Suppressor macrophage treated with lipopolysaccharide for 1 hour (primary cell): ENCODE measurements at places on chromosomes 5 and 9.

GRCh38 chr5:39896104-39896503 is 471.3 kb upstream of the DAB2 start:
- DNase-seq: no peak

DNA sequence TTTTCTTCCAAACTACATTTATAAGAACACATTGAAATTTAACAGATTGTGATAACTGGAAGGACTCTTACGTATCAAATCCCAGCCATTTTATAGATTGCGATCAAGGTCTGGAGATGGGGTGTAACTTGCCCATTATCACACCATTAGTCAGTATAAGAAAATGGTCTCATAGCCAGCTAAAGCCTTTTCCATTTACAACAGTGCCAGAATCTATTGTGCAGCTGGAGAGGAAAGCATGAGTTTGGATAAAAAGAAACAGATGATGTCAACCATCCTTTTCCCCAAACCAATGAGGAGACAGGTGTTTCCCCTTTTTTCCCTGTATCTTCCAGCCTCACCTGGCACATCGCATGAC is 658.8 kb downstream of the ACTL7B start:
- DNase-seq: no peak

GRCh38 chr5:79183617-79184016 is 52.3 kb upstream of the JMY start:
- no peak for DNase-seq

DNA sequence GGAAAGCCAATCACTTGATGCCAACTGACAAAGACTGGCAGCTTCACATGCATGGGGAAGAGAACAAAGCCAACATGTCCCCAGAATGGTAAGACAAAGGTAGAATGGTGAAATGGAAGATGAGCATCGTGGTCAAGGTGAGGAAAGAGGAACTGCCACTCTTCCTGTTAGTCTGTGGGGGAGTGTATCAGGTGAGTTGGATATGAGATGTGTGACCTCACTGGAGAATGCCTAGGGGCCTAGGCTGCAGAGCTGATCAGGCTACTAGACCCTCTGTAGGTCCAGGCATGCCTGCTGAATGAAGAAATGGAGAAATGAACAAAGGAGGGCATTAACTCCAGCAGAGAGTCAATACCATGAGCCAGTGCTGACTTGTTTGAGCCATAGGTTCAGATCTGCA is 112.4 kb upstream of the SLC1A3 start:
- DNase-seq: no peak

- no peak for DNase-seq
Measured at GRCh38 chr5:29867155-29867554, 1326.3 kb upstream of the CDH6 start.

- no peak for DNase-seq
Measured at GRCh38 chr5:51997949-51998348, 614.7 kb downstream of the ISL1 start.

- DNase-seq: no peak
Measured at GRCh38 chr5:74424162-74424868, 216.2 kb downstream of the ENC1 start.

DNA sequence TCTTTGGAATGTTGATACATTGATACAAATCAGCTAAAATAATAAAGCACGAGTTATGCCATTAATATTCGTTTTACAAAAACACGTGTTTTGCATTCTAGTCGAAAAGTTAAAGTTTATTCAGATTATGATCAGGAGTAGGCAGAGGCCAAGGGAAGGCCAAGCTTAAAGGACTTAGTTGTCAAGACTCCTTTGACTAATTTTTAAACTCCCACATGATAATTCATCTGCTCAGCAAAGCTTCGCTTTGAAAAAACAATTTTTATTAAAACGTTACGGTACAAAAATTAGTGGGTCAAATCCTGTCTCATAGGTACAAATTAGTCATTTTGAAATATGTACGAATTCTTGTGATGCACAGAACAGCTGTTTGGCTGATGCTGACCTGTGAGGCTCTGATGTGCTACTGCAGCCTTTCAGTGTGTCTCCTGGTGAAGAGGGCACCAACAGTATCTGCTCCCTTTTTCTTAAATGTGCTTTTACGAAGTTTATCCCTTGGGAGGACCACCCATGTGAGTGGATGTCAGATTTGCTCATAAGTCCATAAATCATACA is 23.0 kb upstream of the NR3C1 start:
- no peak for DNase-seq

- DNase-seq: no peak
Measured at GRCh38 chr5:150460781-150461180, 11.2 kb upstream of the RPS14 start.

DNA sequence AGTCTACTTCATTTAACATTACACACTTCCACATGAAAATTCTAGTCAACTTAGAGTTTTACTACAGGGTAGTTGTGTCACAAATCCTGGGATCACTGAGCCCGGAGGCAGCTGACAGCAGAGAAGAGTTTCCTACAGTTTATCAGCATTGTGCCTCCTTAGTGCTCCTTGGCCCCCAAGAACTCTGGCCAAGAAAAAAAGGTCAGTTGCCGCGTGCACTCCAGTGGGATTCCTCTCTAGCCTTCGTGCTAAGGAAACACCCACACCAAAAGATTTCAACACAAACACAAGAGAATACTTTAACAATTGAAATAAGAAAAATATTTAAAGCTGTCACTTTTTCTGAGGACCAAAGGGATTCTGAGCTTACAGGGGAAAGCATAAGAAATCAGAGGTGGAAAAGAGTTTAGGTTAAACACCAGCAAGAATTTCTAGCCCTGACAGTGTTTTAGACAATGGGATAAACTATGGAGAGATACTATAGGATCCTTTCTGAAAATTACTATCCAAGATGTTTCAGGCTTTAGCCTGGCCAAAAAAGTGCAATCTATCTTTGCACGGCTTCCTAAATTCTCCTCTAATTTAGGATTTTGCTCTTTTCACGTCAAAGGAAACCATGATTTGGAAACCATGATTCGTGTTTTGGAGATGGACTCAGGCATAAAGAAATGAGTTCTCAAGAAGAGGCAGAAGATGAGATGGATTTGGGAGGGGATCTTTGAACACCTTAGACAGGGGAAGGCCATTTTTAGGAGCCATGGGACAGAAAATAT is 606.8 kb downstream of the RAB3C start:
- no peak for DNase-seq

DNA sequence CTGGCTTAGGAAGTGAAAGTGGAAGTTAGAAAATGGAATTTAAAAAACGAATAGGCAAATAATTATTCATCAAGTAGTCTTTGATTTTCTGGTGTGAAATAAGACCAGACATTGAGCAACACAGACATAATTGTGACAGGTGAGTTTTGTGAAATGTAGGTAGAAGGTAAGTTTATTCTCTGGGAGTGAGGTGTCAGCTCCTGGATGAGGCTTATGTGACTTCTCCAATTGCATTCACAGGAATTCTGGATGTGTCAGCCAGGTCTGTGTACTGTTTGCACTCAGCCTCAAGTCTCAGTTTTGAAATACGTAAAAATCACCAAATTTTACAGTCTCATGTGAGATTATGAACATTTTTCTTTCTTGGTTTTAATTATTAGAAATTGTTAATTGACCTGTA is 537.6 kb downstream of the CETN3 start:
- peak; percentile 8 for DNase-seq

DNA sequence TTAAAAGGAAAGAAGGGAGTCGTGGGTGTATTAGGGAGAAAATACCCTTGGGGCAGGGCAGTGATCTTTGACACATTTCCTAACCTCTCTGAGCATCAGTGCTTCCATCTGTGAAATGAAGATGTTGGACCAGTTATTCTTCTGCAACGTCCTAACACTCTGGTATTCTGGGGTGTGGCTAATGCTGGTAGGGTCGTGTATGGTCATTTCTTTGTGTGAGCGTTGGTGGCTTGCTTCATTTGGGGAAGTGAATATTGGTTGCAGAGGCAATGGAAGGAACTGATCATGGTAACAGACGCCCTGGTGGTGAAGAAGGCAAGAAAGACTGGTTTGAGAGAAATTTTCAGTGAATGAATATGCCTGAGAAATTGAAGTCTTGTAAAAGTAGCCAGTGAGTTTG is 67.9 kb upstream of the TTC23L start:
- peak; percentile 8 for DNase-seq

DNA sequence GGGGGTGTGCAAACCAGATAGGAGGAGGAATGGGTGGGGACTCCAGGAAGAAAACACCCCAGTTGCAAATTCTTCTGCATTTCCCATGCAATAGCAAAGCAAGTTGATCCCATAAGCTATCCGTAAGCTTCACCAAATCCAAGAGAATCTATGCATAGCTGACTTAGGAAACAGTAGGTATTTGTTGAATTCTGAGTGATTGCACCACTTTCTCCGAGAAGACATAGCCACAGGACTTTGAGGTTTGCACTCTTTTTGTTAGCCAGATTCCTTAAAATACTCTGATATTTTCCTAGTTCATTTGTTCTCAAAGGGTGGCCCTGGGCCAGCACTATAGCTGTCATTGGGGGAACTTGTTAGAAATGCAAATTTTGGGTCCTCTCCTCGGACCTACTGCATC is 271.9 kb downstream of the SLIT3 start:
- no peak for DNase-seq

DNA sequence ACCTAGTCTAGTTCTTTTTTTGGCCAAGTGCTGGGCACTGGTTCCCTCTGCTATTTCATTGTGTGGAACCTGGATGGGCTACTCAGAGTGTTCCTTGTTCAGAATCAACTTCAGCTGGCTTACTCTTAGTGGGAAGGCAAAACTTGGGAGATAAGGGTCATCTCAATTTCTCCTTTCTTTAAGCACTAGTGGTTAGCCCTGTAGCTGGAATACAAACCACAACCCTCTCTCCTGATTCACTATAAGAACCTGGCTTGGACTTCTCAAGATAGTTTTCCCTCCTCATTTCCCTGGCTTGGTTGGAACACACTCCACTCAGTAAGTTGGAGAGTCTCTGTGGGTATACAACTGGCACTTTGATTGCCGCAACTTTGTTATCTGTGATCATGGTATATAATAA is 35.1 kb downstream of the GRIA1 start:
- no peak for DNase-seq

DNA sequence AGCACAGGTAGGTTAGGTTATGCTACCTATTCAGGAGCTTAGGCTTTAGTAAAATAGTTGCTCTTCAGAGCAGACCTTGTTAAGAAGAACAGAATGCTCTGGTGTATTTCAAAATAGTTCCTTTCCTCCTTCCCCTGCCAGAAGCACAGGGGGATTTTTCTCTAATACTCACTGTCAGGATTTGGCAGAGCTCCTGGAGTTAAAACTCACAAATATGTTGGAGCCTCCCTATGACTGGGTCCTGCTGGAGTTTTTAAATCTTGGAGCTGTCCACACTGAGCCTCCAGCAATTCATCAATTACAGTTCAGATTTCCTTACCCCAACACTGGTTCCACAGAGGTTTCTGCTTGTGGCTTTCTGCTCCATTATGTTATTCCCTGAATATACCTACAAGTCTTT is 1233.8 kb upstream of the WWC1 start:
- DNase-seq: no peak

- DNase-seq: no peak
Measured at GRCh38 chr9:117595650-117596049, 108.6 kb upstream of the TLR4 start.

- peak; percentile 75 for DNase-seq
Measured at GRCh38 chr5:65102976-65103711, 334.4 kb downstream of the CWC27 start.

- no peak for DNase-seq
Measured at GRCh38 chr5:157961896-157962590, 103.1 kb upstream of the CLINT1 start.

GRCh38 chr5:156411-157072 is 34.8 kb upstream of the LRRC14B start:
- DNase-seq: no peak

GRCh38 chr5:179827680-179828079 is 7.0 kb downstream of the SQSTM1 start:
- DNase-seq: peak; percentile 93

DNA sequence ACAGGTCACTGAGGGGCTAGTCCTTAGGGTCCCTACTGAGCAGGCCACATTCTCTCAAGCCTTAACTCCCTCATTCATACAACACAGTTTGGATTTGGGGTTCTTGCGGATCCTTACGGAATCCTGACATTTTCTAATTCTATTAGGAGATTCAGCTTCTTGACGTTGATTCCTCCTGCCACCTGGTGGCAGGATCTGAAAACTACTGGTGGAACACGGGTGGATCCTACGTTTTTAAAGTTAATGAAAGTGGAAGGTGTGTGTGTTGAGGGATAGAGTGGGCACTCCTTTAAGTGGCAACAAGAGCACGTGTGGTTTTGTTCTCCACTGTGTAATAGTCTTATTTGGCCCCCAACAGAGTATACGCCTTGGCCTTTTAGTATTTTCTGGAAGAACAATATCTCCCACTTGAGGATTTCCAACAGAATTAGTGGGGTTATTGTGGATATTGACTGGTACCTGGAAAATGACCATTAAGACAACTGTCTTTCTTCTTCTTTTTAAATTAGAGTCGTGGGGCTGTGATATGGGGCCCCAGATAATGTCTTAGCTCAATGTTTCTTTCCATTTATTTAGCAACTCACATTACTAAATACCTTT is 25.2 kb downstream of the SLC28A3 start:
- DNase-seq: peak; percentile 69

- DNase-seq: no peak
Measured at GRCh38 chr9:120950421-120951388, 24.1 kb upstream of the TRAF1 start.

DNA sequence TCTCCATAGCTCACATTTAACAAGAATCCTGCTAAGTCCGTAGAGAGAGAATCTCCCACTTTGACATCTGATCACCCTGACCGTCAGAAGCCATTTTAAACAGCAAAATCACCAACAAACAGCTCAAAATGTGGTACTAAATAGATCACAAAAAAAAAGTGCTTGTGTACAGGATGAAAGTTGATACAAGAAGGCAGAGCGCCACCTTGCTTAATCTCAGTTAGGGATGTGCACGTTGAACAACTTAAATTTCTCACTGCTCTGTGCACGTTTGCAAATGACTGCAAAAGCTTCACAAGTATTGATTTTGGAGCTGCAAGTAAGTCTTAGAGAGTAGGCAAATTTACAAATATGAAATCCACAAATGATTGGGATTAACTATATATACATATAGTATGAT is 63.1 kb upstream of the NREP start:
- DNase-seq: no peak

DNA sequence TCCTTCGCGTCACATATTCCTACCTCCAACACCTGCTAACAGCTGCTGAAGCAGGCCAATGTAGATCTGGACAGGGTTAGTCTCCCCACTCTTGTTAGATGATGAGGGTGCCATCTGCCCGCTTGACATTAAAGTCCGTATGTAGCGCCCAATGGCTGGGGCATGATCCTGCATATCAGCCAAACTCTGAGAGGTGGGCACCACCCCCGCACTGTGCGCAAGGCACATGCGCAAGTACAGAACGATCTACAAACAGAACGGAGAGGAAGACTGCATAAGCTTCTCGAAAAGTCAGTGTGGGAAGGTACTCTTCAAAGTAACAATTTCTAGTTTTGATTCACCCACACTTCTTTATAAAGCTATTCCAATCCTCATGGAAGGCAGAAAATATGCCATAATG is 69.8 kb downstream of the ECPAS start:
- DNase-seq: no peak

DNA sequence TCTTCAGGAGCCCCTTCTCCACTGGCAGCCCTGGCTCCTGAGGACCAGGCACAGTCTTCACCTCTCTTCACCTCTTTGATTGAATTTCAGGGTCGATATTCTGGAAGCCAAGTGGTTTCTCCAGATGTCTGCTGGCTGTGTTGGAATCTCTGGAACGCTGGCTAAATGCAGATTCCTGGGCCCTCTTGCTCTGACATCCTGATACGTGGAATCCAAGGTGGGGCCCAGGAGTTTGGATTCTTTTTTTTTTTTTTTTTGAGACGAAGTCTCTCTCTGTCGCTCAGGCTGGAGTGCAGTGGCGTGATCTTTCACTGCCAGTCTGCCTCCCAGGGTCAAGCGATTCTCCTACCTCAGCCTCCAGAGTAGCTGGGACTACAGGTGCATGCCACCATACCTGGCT is 26.8 kb upstream of the IER5L start:
- DNase-seq: no peak
